Thoracic aorta (tissue), 2 donors: ENCODE measurements at places on chromosomes 4 and X. TPM values are rescaled to one million over a fixed set of nuclear protein-coding genes. Genes with fewer than 3 reads are reported as not detected.

- no peak for DNase-seq
These were observed 16.2 kb upstream of the ZCCHC12 start for GRCh38 chrX:118807151-118808017.

Gene IL1RAPL1
- total RNA-seq: not detected

Gene HSD17B11
- 43.2 TPM for total RNA-seq

- no peak for DNase-seq
These were observed 120.5 kb downstream of the ENPP6 start for GRCh38 chr4:184097241-184097605.

Gene PRRG1
- total RNA-seq: 15.2 TPM

DNA sequence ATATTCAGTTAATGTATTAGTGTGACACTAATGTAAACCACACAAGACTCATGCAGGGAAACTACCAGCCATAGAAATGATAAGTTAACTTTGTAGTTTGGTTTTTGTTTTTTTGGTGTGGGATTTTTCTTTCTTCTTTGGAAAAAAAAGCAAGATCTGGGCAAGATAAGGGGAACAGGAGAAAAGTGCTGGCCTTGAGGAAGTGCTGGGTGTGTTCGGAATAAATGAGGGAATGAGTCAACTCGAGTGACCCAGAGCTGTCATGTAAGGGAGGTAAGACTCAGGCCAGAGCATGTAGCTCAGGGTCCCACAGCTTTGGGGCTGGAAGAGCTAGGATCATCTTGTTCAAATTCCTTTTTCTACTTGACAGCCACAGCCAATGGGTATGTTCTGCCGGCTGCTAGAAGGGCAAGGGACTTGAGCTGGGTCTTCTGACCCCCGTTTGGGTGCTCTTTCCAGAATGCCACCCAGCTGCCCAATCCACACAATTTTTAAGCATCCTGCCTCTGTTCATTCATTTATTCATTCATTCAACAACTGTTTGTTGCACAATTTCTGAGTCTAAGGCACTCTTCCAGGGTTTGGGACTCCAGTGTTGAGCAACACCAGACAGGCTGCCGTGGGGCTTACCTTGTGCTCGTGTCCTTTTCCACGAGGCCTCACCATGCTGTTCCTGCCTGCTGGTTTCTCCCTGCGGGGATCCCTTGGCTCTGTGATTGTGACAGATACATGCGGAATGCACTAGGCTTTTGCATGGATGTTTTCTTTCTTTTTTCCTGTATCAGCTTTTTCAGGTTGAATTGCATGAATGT, 54.5 kb downstream of the CLDN34 start:
- DNase-seq: no peak
